H1 (cell line): ENCODE measurements at places on chromosomes 7 and 10. TPM values are rescaled to one million over a fixed set of nuclear protein-coding genes. Genes with fewer than 3 reads are reported as not detected.

Gene ASIC3
- 1.4 and 1.9 TPM in 2 replicates for total RNA-seq

Gene NPTX2
- total RNA-seq: 14.0 and 18.4 TPM in 2 replicates

Gene SCART1
- total RNA-seq: 0.10 and 0.19 TPM in 2 replicates

Gene AKR1C4
- not detected in 2 replicates for total RNA-seq

Gene UFSP1
- total RNA-seq: 4.3 and 4.8 TPM in 2 replicates

Gene SKIDA1
- total RNA-seq: 8.0 and 8.2 TPM in 2 replicates

Gene GNAT3
- not detected in 2 replicates for total RNA-seq

Gene CCDC146
- 0.63 and 2.4 TPM in 2 replicates for total RNA-seq

Gene ADO
- total RNA-seq: 27.9 and 29.2 TPM in 2 replicates

Gene PHKG1
- total RNA-seq: 0.61 TPM in 1 of 2 replicates, not detected in the other

Gene CPA5
- total RNA-seq: not detected in 2 replicates

Gene TAS2R3
- 0.59 and 0.99 TPM in 2 replicates for total RNA-seq

Gene SPAM1
- not detected in 2 replicates for total RNA-seq

Gene CYP3A7
- total RNA-seq: not detected in 2 replicates

Gene RPEL1
- total RNA-seq: not detected in 2 replicates

Gene MET
- total RNA-seq: 12.9 and 15.1 TPM in 2 replicates

Gene SFTPA2
- not detected in 2 replicates for total RNA-seq

Gene PKD2L1
- total RNA-seq: 0.17 and 0.20 TPM in 2 replicates

Gene CYP2E1
- total RNA-seq: not detected in 2 replicates

Gene HMX3
- 0.27 TPM in 1 of 2 replicates, not detected in the other for total RNA-seq
